Skin of body (tissue), 3 donors: ENCODE measurements at places on chromosomes 3 and 15.

DNA sequence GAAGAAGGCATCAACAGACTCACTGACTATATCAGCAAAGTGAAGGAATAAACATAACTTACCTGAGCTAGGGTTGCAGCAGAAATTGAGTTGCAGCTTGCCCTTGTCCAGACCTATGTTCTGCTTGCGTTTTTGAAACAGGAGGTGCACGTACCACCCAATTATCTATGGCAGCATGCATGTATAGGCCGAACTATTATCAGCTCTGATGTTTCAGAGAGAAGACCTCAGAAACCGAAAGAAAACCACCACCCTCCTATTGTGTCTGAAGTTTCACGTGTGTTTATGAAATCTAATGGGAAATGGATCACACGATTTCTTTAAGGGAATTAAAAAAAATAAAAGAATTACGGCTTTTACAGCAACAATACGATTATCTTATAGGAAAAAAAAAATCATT, 17.8 kb downstream of the LMOD3 start:
- no peak for DNase-seq

- no peak for DNase-seq
Measured at GRCh38 chr3:178189854-178190253, 346.4 kb upstream of the KCNMB2 start.

GRCh38 chr3:108565506-108565905, 23.7 kb downstream of the CIP2A start:
- DNase-seq, result no peak

DNA sequence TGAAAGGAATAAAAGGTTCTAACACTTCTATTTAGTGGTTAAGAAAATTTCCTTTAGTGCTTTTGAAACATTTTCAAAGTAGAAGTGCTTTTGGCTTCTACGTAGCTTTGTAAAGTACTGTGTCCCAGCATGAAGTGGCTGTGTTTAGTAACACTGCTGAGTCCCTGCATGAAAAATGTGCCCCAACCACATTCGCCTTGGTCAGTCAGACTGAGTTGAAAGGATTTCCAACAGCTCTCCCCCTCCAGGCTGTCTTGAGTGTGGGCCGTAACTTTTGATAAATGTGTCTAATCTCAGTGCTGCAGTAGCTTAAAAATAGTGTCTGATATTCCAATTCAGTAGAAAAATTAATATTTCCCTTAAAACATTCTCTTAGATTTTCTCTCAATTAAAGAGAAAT, 115.0 kb downstream of the NR1D2 start:
- no peak for DNase-seq

- DNase-seq, result no peak
Measured at GRCh38 chr3:55879901-55880331, 392.8 kb upstream of the WNT5A start.

DNA sequence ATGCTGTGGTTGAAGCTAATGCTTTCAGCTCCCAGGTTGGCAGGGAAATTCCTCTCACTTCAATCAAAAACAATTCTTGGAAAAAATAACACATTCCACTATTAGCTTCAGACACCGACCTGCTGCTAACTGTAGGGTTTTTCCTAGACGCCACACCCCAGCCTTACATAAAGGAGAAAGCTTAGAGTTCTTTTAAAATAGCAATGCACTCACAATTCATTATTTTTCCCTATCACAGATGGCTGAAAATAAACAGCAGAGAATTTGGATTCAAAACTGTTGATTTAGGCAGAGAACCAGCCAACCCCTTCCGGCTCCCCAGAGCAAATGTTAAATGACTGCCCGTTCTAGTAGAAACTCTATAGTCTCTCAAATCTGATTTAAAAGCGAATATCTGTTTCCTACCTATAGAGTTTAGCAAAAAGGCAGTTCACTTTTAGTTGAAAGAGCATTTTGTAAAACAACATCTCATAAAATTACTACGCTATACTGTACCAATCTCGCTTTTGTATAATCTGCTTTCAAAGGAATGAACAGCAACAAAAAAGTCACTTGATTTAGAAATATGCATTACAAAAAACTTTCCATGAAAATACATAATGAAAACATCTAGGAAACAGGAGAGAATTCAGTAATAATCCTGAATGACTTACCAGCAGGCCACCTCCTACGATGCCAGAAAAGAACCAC, 586 bp downstream of the TM4SF1 start:
- DNase-seq, result no peak

GRCh38 chr3:138845771-138846173, 11.0 kb upstream of the PIK3CB start:
- no peak for DNase-seq

- DNase-seq, result no peak
Measured at GRCh38 chr3:188812198-188812597, 359.6 kb upstream of the TPRG1 start.

- no peak for DNase-seq
Measured at GRCh38 chr3:125434582-125435011, 59.5 kb upstream of the ZNF148 start.

GRCh38 chr3:5140230-5140621, 18.1 kb downstream of the ARL8B start:
- no peak for DNase-seq
